Mesendoderm (in vitro differentiated cells): ENCODE measurements at places on chromosomes 6 and 20.

GRCh38 chr6:69622230-69622629 is 174.6 kb downstream of the LMBRD1 start:
- no peaks in the 10 kb centered on the region for H3K4me1 ChIP-seq
- H3K4me3 ChIP-seq = no peak overlapping the region
- DNase-seq = peak; percentile 19
- H3K36me3 ChIP-seq = no peaks in the 10 kb centered on the region
- no peaks in the 10 kb centered on the region for H3K27me3 ChIP-seq
- H3K27ac ChIP-seq = no peak overlapping the region

GRCh38 chr6:98925831-98926230 is 21.9 kb downstream of the FBXL4 start:
- H3K36me3 ChIP-seq = no peaks in the 10 kb centered on the region
- no peaks in the 10 kb centered on the region for H3K27me3 ChIP-seq
- no peak for DNase-seq

GRCh38 chr6:163405412-163406309 is 8.9 kb upstream of the QKI start:
- H3K4me3 ChIP-seq = no peak overlapping the region
- H3K27ac ChIP-seq = no peak overlapping the region
- no peaks in the 10 kb centered on the region for H3K27me3 ChIP-seq
- DNase-seq = no peak
- no peaks in the 10 kb centered on the region for H3K36me3 ChIP-seq
- no peaks in the 10 kb centered on the region for H3K4me1 ChIP-seq

DNA sequence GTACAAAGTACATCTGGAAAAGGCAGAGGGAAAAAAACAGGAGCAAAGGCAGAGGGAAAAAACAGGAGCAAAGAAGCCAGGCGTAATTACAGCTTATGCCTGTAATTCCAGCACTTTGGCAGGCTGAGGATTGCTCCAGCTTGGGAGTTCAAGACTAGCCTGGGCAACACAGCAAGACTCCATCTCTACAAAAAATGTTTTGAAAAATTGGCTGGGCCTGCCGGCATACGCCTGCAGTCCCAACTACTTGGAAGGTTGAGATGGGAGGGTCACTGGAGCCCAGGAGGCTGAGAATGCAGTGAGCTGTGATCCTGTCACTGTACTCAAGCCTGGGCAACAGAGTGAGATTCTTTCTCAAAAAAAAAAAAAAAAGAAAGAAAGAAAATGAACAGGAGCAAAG is 19.0 kb upstream of the CBFA2T2 start:
- no peaks in the 10 kb centered on the region for H3K4me1 ChIP-seq
- no peak overlapping the region for H3K27ac ChIP-seq
- no peak overlapping the region for H3K4me3 ChIP-seq
- H3K27me3 ChIP-seq = no peaks in the 10 kb centered on the region
- H3K36me3 ChIP-seq = no peaks in the 10 kb centered on the region

GRCh38 chr20:37276494-37277252 is 12.8 kb upstream of the MANBAL start:
- no peak overlapping the region for H3K27ac ChIP-seq
- no peak for DNase-seq
- no peaks in the 10 kb centered on the region for H3K36me3 ChIP-seq
- no peaks in the 10 kb centered on the region for H3K4me1 ChIP-seq

- no peak overlapping the region for H3K27ac ChIP-seq
- H3K36me3 ChIP-seq = no peaks in the 10 kb centered on the region
- no peaks in the 10 kb centered on the region for H3K27me3 ChIP-seq
- peak; percentile 66 for DNase-seq
- peaks cover 2% of the 10 kb centered on the region for H3K4me1 ChIP-seq
Observed at GRCh38 chr20:37968841-37969401, 64.3 kb downstream of the TTI1 start.

- H3K27ac ChIP-seq = no peak overlapping the region
- DNase-seq = peak; percentile 63
- H3K27me3 ChIP-seq = no peaks in the 10 kb centered on the region
Observed at GRCh38 chr20:57501461-57502335, 23.2 kb downstream of the CTCFL start.

DNA sequence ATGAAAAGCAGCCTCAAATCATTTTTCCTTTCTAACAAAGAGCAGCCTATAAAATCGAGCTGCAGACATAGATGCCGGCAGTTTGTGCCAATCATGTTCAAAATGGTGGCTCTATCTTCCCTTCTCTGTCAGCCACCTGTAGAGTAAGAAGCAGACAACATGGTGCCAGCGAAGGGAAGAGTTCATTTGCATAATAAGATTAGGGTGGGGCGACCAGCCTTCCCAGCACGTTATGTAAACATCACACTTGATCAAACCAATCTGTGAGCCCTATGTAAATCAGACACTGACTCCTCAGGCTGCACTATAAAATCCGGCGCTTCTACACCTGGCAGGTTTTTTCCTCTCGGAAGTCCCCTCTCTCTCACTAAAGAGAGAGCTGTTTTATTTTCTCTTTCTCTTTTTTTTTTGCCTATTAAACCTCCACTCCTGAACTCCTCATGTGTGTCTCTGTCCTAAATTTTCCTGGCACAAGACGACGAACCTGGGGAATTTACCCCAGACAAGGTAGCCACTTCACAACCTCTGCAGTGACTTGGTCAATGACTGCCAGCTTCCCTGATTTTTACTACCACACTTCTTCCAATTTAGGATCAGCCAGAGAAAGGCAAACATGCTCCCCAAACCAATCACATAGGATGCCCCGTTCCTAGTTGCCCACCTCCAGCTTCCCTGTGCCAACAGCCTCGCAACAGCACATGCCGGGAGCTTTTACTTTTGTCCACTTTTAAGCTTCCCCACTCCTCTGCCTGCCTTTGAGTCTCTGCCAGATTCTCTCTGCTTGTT is 12.9 kb downstream of the TPMT start:
- H3K4me1 ChIP-seq = no peaks in the 10 kb centered on the region
- peak; percentile 81 for DNase-seq
- peaks cover 1% of the 10 kb centered on the region for H3K36me3 ChIP-seq
- no peak overlapping the region for H3K27ac ChIP-seq
- H3K4me3 ChIP-seq = no peak overlapping the region

DNA sequence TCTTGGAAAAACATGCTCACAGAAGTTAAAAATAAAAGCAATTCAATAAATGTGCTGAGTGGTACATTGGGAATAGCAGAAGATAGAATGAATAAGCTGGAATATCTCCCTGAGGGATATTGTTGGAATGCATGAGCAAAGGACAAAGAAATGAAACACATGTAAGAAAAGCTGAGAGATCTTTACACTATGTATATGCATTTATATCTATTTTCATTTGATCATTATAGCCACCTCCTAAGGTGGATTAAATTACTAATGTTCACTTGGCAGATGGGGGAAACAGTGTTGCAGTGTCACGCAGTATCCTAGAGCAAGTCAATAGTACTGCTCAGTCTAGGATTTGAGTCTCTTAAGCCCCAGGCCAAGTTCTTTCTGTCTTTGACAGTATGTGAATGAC is 542.0 kb upstream of the MARCKS start:
- DNase-seq = no peak
- H3K27me3 ChIP-seq = no peaks in the 10 kb centered on the region
- H3K4me3 ChIP-seq = no peak overlapping the region

- H3K4me3 ChIP-seq = no peak overlapping the region
- no peak overlapping the region for H3K27ac ChIP-seq
- DNase-seq = no peak
- no peaks in the 10 kb centered on the region for H3K36me3 ChIP-seq
Observed at GRCh38 chr6:132143258-132143657, 192.1 kb upstream of the CCN2 start.

- H3K27ac ChIP-seq = no peak overlapping the region
- H3K4me3 ChIP-seq = peak overlapping the region; percentile 68
- no peak for DNase-seq
- H3K27me3 ChIP-seq = no peaks in the 10 kb centered on the region
Observed at GRCh38 chr6:136249336-136249735, 775 bp downstream of the MTFR2 start.

DNA sequence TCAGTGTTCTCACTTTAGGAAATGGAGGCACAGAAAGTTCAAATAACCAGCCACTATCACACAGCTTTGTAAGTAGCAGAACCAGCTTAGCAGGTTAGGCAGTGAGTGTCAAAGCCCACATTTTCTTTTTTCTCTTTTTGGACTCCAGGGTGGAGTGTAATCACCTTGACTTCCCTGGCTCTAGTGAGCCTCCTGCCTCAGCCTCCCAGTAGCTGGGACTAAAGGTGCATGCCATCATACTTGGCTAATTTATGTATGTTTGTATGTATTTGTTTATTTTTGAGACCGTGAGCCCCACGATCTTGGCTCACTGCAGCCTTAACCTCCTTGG is 7.8 kb upstream of the NCOA3 start:
- no peak overlapping the region for H3K27ac ChIP-seq
- DNase-seq = peak; percentile 23
- H3K4me1 ChIP-seq = peaks cover 2% of the 10 kb centered on the region
- no peaks in the 10 kb centered on the region for H3K27me3 ChIP-seq
- H3K4me3 ChIP-seq = no peak overlapping the region

DNA sequence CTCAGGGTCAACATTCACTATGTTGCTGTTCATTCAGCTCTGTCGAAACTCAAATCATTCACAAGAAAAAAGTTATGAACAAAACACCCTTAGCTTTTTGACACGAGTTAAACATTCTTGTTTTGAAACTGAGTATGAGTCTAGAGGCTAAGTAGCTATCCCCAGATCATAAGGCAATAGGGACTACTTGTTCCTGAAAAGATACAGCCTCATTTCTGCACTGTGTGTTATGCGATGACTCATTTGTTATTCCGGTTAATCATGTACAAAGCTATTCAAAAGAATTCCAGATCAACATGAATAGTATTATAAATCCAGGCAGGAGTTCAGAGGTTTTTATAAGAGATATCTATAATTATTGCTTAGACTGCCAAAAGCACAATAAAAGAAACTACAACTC is 908.0 kb downstream of the QKI start:
- no peak overlapping the region for H3K4me3 ChIP-seq
- no peak for DNase-seq
- no peaks in the 10 kb centered on the region for H3K27me3 ChIP-seq
- no peaks in the 10 kb centered on the region for H3K36me3 ChIP-seq

GRCh38 chr6:169371344-169372127 is 117.9 kb upstream of the THBS2 start:
- peak; percentile 85 for DNase-seq
- no peak overlapping the region for H3K4me3 ChIP-seq
- no peaks in the 10 kb centered on the region for H3K27me3 ChIP-seq
- H3K27ac ChIP-seq = no peak overlapping the region
- H3K36me3 ChIP-seq = no peaks in the 10 kb centered on the region
- H3K4me1 ChIP-seq = no peaks in the 10 kb centered on the region

- no peak overlapping the region for H3K27ac ChIP-seq
- peaks cover 3% of the 10 kb centered on the region for H3K4me1 ChIP-seq
- no peaks in the 10 kb centered on the region for H3K27me3 ChIP-seq
Observed at GRCh38 chr6:163579111-163579879, 164.8 kb downstream of the QKI start.

- no peak overlapping the region for H3K27ac ChIP-seq
- no peak overlapping the region for H3K4me3 ChIP-seq
- H3K36me3 ChIP-seq = no peaks in the 10 kb centered on the region
Observed at GRCh38 chr6:90508753-90509152, 78.1 kb downstream of the MAP3K7 start.

- H3K27me3 ChIP-seq = no peaks in the 10 kb centered on the region
- H3K27ac ChIP-seq = no peak overlapping the region
- H3K4me1 ChIP-seq = no peaks in the 10 kb centered on the region
- H3K4me3 ChIP-seq = no peak overlapping the region
- DNase-seq = no peak
- H3K36me3 ChIP-seq = no peaks in the 10 kb centered on the region
Observed at GRCh38 chr6:128095362-128095761, 194.5 kb upstream of the THEMIS start.

- peaks cover 2% of the 10 kb centered on the region for H3K27me3 ChIP-seq
- no peaks in the 10 kb centered on the region for H3K36me3 ChIP-seq
- no peak for DNase-seq
- H3K4me3 ChIP-seq = no peak overlapping the region
- H3K27ac ChIP-seq = no peak overlapping the region
Observed at GRCh38 chr6:10831609-10832008, 6.7 kb downstream of the MAK start.

- H3K4me3 ChIP-seq = no peak within 1 kb of the TSS
- no peak for DNase-seq
- H3K4me1 ChIP-seq = no peaks in the 10 kb centered on the region
- H3K27me3 ChIP-seq = no peaks in the 10 kb centered on the region
- H3K27ac ChIP-seq = no peak within 1 kb of the TSS
Observed at GRCh38 chr20:44714701-44715498, at the start of gene CCN5. TSS of gene CCN5 (plus strand) at chr20:44715369. CDS start at chr20:44715391, 22 bp downstream.

DNA sequence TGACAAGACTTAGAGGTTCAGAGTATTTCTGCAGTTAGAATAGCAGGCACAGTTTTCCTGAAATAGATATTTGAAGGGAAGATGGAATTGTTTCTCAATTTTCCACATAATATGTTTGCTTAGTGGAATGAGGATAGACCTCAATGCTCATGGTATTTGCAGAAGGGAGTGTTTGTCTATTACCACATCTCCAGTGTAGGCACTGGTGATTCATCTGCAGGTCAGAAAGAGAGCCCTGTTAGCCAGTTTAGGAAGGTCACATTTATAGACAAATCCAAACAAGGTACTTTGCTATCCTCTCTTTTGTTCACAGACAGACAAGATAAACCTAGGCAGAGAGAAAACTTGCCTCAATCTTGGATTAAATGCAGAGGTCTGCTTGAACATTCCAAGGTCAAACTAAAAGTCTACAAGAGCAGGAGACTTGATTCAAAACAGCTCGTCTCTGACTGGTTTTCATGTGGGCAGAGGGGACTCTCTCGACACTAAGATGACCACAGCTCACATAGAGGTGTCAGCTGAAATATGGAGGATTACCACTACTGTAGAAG is 22.8 kb downstream of the ISM1 start:
- H3K27ac ChIP-seq = no peak overlapping the region
- no peak overlapping the region for H3K4me3 ChIP-seq
- H3K27me3 ChIP-seq = no peaks in the 10 kb centered on the region
- DNase-seq = no peak
- H3K4me1 ChIP-seq = no peaks in the 10 kb centered on the region
- H3K36me3 ChIP-seq = no peaks in the 10 kb centered on the region

GRCh38 chr6:127403636-127404035 is 55.6 kb downstream of the KIAA0408 start:
- H3K4me3 ChIP-seq = no peak overlapping the region
- DNase-seq = no peak
- no peaks in the 10 kb centered on the region for H3K36me3 ChIP-seq
- no peaks in the 10 kb centered on the region for H3K27me3 ChIP-seq
